Activated CD4-positive, alpha-beta memory T cell treated with anti-CD3 and anti-CD28 coated beads, Interleukin-2, amount 10 ng/mL, durations not matched to agents 7 days and 5 days (primary cell): ENCODE measurements at places on chromosomes 1 and 21.

DNA sequence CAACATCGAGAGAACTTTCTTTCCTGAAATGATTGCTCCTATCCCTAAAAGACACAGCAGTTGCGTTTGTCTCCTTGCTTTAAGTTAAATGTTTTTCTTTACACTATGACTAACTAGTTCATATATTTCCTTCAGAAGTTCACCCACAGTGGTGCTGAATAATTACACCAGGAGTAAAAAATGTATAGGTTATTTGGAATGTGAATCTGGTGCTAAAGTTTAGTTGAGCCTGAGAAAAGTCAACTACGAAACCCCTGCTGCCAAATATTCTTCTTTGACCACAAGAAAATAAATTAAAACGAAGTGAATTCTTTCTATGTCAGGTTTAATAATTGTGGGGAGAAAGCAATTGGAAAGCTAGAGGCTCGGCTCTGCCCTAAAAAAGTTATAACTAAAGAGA lies 52.8 kb downstream of the C4BPA start:
- DNase-seq, result no peak

DNA sequence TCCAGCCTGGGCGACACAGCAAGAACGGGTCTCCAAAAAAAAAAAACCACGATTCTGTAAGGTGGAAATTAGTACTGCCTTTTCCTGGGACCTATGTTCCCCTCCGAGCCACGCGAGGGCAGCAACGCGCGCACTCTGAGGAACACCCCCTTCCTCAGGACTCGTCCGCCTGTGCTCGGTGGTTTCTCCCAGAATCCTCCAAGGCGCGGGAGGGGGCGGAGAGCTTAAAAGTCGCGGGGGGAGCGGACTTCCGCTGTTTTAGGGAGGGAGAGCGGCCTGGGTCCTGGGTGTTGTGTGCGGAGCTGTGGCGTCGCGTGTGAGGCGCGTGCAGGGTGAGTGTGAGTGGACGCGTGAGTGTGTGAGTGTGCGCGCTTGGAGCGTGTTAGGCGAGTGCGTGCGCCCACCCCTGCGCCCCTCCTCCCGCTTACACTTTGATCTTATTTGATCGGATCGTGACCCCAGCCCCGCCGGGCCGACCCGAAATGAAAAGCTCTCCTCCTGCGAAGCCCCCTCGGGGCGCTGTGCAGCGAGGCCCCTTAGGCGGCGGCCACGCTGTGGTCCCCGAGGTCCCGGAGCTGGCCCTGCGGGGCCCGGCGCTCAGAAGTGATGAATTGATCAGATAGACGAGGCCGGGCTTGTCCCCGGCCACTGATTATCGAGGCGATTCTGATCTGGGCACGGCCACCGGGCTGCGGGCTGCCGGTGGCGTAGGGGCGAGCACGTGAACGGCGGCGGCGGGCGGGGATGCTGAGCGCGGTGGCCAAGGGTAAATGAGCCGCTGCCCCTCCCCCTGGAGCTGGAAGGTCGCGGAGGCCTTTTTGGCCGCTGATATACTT lies 9.6 kb downstream of the TMEM167B start:
- DNase-seq, result peak; percentile 97

- DNase-seq, result no peak
Measured at GRCh38 chr1:229368347-229368746, 25.5 kb upstream of the CCSAP start.

DNA sequence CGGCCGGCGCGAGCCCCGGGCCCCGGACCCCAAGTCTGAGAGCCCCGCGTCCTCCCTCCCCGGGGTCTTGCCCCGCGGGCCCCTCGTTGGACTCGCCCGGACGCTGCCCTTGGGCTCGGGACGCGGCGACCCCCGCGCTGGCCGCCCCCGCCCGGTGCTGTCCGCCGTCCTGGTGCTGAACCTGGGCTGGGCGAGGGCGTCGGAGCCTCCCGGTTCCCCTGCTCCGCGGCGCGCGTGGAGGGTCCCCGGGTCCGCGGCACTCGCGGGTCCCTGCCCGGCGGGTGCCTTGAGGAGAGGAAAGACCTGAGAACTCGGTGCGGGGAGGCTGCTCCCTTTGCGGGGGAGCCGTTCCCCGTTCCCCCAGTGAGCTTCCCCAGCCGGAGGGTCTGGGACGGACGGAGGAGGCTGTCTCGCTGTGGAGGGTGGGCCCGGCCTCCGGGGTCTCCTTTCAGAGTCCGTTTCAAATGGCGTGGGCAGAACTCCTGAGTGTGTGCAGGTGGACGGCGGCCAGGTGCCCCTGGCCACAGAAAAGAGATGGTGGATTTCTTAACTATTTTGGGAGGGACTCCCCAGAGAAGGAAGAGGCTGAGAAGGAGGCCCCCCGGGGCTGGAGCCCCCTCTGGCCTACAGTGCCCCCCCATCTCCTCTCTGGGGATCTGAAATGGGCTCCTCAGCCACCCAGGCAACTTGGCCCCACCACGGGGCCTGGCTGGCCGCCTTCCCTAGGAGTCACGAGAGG lies 595 bp downstream of the GABRD start:
- DNase-seq, result no peak

DNA sequence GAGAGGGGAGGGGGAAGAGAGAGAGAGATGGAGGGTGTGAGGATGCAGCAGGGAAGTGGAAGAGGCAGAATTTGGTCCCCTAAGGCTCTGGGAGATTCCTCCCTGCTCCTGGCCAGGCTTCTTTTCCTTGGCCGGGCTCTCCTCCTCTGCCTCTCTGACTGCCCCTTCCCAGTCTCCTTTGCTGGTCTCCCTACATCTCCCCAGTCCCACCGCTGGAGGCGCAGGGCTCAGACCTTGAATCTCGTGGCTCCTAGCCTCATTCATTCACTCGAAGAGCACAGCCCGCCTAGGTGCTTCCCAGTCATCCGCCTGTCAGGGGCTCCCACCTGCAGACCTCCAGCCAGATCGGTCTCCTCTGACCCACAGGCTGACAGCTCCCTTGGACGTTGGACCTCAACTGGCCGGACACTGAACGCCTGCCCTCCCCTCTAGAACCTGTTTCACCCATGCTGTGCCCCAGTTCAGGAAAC lies 76.5 kb downstream of the VWA5B1 start:
- DNase-seq, result no peak

- no peak for DNase-seq
Measured at GRCh38 chr1:178688244-178688643, 36.8 kb upstream of the RALGPS2 start.

DNA sequence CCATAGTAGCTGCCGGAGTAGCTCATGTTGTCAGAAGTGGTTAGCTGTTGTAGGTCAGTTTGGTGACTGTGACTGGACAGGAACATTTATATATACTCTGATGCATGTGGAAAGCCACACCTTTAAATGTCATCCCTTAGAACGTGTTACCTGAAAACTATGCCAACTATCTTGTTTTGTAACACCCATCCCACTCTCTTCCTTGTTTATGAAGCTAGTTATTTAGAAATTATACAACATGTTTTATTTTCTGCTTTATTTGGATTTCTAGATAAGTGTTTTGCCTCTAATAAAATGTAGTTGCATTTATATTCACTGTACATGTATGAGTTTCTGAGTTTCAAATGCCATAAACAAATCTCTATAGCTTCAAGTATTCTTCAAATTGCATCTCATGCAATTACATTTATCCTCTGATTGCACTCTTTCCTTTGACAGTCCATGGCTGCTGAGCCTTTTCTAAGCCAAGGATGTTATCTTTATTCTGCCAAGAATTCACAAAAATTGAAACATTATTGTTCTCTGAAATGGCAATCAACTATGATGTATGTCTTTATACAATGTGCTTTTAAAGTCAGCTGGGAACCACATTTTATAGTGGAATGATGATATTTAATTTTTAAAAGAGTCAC lies at the start of gene KRTAP19-7:
Gene KRTAP19-7 (minus strand): TSS at position 51 of the 632 bp plus-strand sequence. CDS start 25 bp downstream, at position 26.
- no peak for DNase-seq

- DNase-seq, result no peak
Measured at GRCh38 chr1:8379513-8380186, 61.7 kb downstream of the SLC45A1 start.

DNA sequence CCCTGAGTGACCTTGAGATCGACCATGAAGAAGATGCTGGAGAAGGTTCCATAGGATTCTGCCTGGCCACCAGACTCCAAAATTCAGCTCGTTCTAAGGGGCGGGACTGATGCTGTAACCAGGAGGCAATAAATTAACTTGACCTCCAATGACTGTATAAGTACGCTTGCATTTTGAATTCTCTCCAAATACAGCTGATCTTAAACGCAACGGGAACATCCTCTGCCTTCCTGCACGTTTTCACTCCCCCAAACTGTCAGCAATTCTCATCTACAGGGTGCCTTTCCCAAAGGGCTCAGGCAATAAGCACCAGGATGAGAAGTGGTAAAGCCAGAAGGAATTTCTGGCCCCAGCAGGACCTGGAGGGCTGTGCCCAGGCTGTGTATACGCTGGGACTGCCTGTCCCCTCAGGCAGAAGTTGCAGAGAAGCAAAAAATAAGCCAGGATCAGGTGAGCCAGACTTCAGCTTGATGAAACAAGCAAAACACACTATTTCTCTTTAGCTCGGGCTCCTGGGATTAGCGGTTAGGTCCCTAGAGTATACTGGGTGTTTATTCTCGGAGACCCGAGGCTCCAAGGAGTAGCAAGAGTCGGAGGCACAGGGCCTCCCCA lies 124.8 kb downstream of the LRIG2 start:
- no peak for DNase-seq

GRCh38 chr1:3441410-3441847 lies 13.0 kb upstream of the ARHGEF16 start:
- no peak for DNase-seq

GRCh38 chr1:246332078-246332477 lies 175.0 kb downstream of the SMYD3 start:
- DNase-seq, result no peak

DNA sequence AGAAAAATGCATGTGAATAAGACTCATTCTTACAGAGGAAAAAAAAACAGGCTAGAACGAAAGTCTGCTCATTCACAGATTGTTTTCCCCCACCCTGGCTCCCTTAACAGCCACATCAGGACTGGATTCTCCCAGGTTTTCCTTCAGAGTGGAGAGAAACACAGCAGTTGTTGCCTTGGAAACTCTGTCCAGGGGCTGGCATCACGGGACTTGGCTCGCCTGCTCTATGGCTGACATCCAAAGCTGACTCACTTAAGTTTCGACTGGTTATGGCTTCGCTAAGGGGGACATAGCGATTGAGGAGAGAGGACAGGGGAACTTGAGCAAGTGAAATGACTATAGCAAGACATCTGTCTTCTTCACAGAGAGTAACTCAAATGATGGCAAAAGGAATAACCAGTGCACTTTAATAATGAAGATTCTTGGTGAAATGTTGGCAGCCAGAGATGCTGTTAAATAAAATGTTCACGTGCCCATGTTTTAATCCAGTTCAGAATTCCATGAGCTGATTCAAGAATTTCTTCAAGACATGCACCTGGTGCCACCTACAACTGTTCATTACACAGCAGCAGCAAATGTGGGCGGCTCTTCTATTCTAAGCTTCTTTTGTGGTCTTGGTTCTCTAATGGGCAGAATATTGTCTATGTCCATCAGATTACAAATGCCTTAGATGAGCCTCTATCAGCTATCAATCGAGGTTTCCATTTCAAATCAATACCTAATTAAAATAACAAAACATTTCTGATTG lies 21.8 kb downstream of the MIS18A start:
- no peak for DNase-seq

DNA sequence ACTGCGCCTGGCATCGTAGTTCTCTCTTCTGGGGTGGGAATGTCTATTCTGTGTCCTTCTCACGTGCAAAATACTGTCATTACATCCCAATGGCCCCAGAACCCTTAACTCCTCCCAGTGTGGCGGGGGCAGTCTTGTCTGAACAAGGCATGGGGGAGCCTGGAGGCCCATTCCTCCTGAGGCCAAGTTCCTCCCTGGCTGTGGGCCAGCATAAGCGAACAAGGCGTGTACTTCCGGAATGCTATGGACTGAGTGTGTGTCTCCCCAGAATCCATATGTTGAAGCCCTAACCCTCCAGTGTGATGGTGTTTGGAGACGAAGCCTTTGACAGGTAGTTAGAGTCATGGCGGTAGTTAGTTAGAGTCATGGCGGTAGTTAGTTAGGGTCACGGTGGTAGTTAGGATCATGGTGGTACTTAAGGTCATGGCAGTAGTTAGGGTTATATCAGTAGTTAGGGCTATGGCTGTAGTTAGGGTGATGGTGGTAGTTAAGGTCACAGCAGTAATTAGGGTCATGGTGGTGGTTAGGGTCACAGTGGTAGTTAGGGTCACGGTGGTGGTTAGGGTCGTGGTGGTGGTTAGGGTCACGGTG lies 71.0 kb downstream of the PRKCZ start:
- DNase-seq, result no peak

DNA sequence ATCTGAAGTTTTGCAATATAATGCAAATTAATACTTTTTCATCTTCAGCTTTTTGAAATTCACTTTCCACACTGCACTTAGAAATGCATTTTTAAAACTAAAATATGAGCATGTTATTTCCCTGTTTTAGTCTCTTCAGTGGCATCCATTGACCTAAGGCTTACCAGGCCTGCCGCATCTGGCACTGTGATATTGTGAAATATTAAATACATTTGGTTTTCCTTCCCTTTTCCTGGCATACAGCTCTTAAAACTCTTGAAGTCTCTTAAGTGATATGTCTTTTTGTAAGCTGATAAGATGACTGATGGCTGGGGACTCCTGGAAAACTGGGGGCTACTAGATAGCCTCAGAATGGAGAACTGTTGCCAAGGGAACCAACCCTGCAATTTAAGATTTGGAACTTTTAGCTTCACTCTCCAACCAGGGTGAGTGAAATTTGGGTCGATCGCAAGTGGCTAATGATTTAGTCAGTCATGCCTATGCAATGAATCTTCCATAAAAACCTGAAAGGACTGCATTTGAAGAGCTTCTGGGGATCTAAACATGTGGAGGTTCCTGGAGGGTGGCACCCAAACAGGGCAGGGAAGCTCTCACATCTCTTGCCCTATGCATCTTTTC lies 75.5 kb upstream of the PDC start:
- DNase-seq, result no peak

DNA sequence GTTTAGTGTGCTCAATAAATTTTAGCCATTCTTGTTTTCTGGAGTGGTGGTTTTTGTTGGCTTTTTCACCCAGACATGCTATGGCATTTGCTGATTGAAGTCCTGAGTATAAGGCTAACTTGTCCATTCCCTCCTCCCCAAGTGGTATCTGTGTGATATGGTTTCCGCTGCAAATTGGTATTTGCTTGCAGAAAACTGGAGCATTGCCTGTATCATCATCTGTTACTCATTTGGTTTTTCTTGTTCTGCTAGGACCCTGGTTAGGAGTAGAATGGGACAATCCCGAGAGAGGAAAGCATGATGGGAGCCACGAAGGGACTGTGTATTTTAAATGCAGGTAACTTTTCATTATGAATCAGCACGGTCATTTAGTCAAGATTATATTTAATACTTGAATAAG lies 34.0 kb downstream of the TBCE start:
- DNase-seq, result no peak

DNA sequence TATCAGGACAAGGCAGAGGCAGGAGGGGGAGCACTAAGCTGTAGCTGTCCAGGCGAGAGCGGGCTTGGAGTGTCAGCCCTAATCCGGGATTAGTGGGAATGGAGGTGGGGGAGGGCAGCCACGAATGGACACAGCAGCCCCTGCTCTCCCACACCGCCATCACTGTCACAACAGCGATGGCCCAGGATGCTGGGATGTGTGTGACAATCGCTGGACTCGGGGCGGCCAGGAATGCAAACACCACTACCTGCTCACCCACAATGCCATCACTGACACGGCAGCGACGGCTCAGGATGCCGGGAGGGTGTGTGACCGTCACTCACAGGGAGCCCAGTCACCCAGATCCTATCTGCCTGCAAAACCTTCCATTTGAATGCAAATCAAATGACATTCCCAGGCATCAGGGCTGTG lies 2.9 kb downstream of the C2CD2 start:
- no peak for DNase-seq

- DNase-seq, result no peak
Measured at GRCh38 chr1:212899845-212900244, 41.8 kb downstream of the FLVCR1 start.
